IgD-negative memory B cell (primary cell): ENCODE measurements at places on chromosomes 5 and 9. TPM values are rescaled to one million over a fixed set of nuclear protein-coding genes. Genes with fewer than 3 reads are reported as not detected.

The CNTLN gene
- 0.28 TPM for polyA plus RNA-seq

The RNF183 gene
- polyA plus RNA-seq = not detected

The ENTREP1 gene
- not detected for polyA plus RNA-seq

The FCN2 gene
- not detected for polyA plus RNA-seq

The SPATA31D4 gene
- polyA plus RNA-seq = not detected

The CDH9 gene
- not detected for polyA plus RNA-seq

The CCL27 gene
- polyA plus RNA-seq = not detected

The ERAP2 gene
- 87.4 TPM for polyA plus RNA-seq

The SLC25A48 gene
- not detected for polyA plus RNA-seq

The UNC13B gene
- polyA plus RNA-seq = not detected

The SPAG8 gene
- polyA plus RNA-seq = 1.1 TPM

The HAND1 gene
- not detected for polyA plus RNA-seq

The SEC24A gene
- 9.1 TPM for polyA plus RNA-seq

The PRUNE2 gene
- not detected for polyA plus RNA-seq

The MINAR2 gene
- not detected for polyA plus RNA-seq

The OXCT1 gene
- 25.0 TPM for polyA plus RNA-seq
